ENCODE measurements at places on chromosomes 16 and 17.

- no peak for DNase-seq
Measured at GRCh38 chr16:4392382-4393239, 21.0 kb downstream of the VASN start.

DNA sequence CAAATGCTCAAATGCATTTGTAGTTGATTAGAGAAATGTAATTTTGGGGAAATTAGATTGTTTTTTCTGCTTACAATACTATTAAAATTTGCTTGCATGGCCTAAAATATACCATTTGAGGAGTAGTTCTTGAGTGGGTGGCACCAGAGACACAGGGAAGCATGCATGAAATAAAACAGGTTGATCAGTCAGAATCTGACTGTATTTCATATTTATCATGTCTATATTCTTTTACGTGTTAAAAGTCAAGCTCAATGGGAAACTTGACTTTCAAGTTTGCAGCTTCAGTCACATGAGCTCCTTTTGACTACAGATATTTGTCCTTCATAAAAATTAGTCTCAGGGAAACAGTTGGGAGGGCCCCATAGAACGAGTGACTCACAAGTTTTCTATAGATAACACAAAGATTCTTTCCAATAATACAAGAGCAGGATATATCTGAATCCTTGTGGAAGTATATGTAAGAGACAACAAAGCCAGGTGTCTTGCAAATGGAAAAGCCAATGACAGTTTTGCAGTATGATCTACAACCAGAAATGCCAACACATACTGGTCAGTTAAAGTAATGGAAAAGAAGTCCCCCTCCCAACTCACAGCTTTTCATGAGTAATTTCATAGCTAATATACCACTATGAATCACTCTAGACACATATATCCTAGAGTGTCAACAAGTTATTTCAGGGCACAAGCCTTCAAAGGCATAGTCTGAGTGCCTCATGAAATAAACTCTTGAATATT lies 42.2 kb upstream of the CORO6 start:
- DNase-seq, result no peak

GRCh38 chr17:75174996-75175395 lies 7.8 kb downstream of the SUMO2 start:
- no peak for DNase-seq

GRCh38 chr17:62121025-62121730 lies 56.1 kb upstream of the MED13 start:
- no peak for DNase-seq

DNA sequence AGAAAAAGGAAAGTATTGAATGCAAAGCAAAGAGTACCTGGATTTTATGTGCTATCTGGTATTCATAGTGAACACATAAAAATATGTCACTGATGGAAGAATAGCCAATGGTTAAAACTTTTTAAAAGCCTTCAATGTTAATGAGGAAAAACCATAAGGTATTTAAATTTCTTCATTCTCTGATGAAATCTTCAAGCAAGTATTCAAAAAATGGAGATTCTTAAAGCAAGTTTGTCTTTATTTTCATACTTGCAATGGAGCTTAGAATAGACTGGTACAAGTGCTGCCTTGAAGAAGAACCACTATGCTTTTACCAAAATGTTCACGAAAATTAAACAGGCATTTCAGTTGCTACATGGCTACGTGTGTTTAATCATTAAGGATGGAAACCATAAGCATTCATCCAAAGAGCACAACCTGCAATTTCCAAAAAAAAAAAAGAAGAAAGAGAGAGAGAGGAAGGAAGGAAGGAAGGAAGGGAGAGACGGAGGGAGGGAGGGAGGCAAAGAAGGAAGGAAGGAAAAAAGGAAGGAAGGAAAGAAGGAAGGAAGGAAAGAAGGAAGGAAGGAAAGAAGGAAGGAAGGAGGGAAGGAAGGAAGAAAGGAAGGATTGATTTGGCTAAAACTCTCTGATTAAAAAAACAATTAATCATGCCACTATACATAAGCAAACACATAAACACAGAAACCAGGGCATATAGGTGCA lies 17.6 kb downstream of the HS3ST3A1 start:
- DNase-seq, result no peak

DNA sequence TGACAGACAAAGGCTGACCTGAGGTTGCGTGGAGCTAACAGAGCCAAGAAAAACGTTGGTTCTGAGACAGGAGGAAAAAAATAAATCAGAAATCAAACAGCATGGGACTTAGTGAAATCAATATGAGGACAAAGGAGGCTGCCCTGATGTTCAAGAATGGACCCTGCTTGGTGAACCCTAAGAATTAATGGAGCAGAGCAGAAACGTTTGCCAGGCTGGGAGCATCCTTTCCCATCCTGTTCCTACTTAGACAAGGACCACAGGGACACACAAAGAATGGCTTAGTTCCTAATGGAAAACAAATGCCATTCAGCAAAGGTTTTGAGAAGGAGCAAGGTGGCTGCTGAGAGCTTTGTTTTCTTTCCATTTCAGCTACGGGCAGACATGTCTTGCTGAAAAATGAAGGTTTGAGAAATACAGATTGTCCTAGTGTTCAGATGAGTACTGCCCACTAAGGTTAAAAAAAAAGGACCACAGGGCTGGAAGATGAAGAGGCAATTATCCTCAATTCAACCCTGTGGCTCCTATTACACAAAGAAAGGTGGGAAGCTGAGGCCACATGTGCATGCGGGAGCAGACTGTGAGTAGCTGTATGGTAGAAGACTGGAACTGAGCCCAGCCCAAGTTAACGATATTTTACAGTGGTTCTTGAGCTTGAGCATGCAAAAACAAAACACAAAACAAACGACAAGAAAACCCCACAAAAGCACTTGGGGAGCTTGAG lies 230.1 kb downstream of the SLC39A11 start:
- DNase-seq, result no peak

GRCh38 chr17:17942846-17943245 lies 29.4 kb downstream of the TOM1L2 start:
- no peak for DNase-seq
